ENCODE measurements at places on chromosomes 7 and 10. TPM values are rescaled to one million over a fixed set of nuclear protein-coding genes. Genes with fewer than 3 reads are reported as not detected.

The SPDYE1 gene
- total RNA-seq, result not detected

The ZPBP gene
- total RNA-seq, result 0.22 TPM

The FOXI2 gene
- total RNA-seq, result 1.1 TPM

The EGR2 gene
- total RNA-seq, result 1.6 TPM

The WAC gene
- 107 TPM for total RNA-seq

The MRC1 gene
- 67.8 TPM for total RNA-seq

The SFRP4 gene
- total RNA-seq, result 6.8 TPM

The COL13A1 gene
- 5.2 TPM for total RNA-seq

The OPN4 gene
- not detected for total RNA-seq

GRCh38 chr7:15507171-15507570, 54.6 kb downstream of the AGMO start:
- no peaks in the 10 kb centered on the region for H3K4me1 ChIP-seq
- DNase-seq, result no peak
- no peak overlapping the region for H3K4me3 ChIP-seq

- no peaks in the 10 kb centered on the region for H3K27me3 ChIP-seq
- H3K36me3 ChIP-seq, result no peaks in the 10 kb centered on the region
- H3K27ac ChIP-seq, result no peak overlapping the region
- peak; percentile 47 for DNase-seq
Measured at GRCh38 chr10:69224862-69225657, 4.9 kb downstream of the HKDC1 start.

- H3K4me3 ChIP-seq, result no peak overlapping the region
- no peak overlapping the region for H3K27ac ChIP-seq
- no peaks in the 10 kb centered on the region for H3K27me3 ChIP-seq
- peaks cover 1% of the 10 kb centered on the region for H3K4me1 ChIP-seq
Measured at GRCh38 chr7:34155220-34155908, 250.0 kb downstream of the BMPER start.

DNA sequence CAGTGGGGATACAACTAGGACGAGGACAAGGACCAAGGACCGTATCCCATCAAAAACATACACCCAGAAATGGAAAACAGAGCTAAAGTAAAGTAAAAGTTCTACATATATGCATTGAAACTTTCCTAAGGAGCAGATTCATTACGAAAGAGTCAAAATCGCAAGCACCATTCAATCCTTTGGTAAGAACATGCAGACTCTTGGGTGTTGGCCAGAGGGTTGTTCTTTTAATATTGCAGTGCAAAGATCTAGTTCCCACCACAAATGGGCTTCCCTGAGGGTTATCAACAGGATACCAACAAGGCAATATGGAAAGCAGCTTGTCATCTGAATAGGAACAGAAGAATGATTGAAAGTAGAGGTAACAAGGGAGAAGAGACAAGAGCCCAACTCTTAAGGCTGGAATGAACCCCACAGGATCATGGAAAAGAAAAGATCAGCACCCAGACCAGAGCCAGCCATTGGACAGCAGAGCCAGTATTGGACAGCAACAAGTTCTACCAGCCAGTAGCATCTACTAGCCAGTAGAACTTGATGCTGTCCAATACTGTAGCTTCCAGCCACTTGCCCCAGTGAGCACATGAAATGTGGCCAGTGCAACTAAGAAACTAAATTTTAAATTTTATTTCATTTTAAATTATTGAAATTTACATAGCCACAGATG, 66.0 kb downstream of the OSBPL3 start:
- no peak for DNase-seq
- no peak overlapping the region for H3K4me3 ChIP-seq
- H3K4me1 ChIP-seq, result no peaks in the 10 kb centered on the region
- no peak overlapping the region for H3K27ac ChIP-seq
- no peaks in the 10 kb centered on the region for H3K27me3 ChIP-seq
- no peaks in the 10 kb centered on the region for H3K36me3 ChIP-seq

- DNase-seq, result peak; percentile 74
- H3K27ac ChIP-seq, result peak within 1 kb of the TSS; percentile 95
- H3K4me1 ChIP-seq, result peaks cover 5% of the 10 kb centered on the region
- peak within 1 kb of the TSS; percentile 73 for H3K4me3 ChIP-seq
Measured at GRCh38 chr10:89535171-89536012, at the start of gene SLC16A12. SLC16A12 (minus strand) TSS chr10:89535594; CDS start chr10:89462578, 73,016 bp downstream.

DNA sequence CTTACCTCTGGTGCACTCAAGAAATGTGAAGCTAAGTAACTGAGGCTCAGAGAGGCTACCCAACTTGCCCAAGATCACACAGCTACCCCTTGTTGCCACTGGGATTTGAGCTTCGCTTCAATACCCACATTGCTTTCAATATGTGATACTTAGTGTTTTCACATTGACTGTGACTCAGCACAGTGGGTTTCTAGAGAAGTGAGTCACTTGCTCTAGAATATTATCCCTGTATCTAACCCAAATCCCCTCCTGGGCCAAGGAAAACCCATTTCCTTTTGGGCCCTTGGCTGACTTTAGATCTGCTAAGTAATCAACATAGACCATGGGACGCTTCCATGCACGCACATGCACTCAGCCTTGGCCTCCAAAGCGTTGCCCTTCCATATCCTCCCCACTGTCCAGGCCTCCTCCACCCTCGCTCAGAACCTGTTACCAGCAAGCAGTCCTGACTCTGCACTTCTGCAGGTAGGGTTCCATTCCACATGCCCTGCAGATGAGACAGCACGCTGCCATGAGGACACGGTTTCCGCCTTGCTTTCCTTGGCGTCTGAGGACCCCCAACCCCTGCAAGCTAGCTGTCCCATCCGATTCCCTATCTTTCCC, 87.7 kb upstream of the CHST15 start:
- no peaks in the 10 kb centered on the region for H3K36me3 ChIP-seq
- H3K4me1 ChIP-seq, result no peaks in the 10 kb centered on the region
- no peak overlapping the region for H3K27ac ChIP-seq
- DNase-seq, result no peak
- H3K27me3 ChIP-seq, result no peaks in the 10 kb centered on the region

GRCh38 chr10:74683621-74684364, 142.6 kb upstream of the KAT6B start:
- no peaks in the 10 kb centered on the region for H3K36me3 ChIP-seq
- H3K27ac ChIP-seq, result no peak overlapping the region
- H3K4me3 ChIP-seq, result no peak overlapping the region
- H3K4me1 ChIP-seq, result no peaks in the 10 kb centered on the region
- DNase-seq, result no peak

DNA sequence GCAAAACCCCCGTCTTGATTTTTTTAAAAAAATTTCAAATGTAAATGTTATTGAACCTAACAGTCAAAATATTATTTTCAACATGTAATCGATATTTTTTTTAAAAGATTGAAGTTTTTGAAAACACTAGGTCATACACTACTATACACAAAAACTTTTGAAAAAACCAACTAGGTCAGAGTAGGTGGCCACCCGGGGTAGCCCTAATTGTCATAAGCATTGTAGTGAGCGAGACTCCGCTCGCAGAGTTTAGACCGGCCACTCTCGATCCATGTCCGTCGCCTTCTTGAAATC, 417 bp downstream of the RFC2 start:
- H3K4me1 ChIP-seq, result peaks cover 9% of the 10 kb centered on the region
- peak; percentile 43 for DNase-seq
- H3K27ac ChIP-seq, result peak overlapping the region; percentile 71

- no peaks in the 10 kb centered on the region for H3K27me3 ChIP-seq
- no peak overlapping the region for H3K4me3 ChIP-seq
- DNase-seq, result no peak
- H3K27ac ChIP-seq, result no peak overlapping the region
- H3K36me3 ChIP-seq, result no peaks in the 10 kb centered on the region
- H3K4me1 ChIP-seq, result no peaks in the 10 kb centered on the region
Measured at GRCh38 chr10:115073796-115074195, 19.4 kb upstream of the ATRNL1 start.

DNA sequence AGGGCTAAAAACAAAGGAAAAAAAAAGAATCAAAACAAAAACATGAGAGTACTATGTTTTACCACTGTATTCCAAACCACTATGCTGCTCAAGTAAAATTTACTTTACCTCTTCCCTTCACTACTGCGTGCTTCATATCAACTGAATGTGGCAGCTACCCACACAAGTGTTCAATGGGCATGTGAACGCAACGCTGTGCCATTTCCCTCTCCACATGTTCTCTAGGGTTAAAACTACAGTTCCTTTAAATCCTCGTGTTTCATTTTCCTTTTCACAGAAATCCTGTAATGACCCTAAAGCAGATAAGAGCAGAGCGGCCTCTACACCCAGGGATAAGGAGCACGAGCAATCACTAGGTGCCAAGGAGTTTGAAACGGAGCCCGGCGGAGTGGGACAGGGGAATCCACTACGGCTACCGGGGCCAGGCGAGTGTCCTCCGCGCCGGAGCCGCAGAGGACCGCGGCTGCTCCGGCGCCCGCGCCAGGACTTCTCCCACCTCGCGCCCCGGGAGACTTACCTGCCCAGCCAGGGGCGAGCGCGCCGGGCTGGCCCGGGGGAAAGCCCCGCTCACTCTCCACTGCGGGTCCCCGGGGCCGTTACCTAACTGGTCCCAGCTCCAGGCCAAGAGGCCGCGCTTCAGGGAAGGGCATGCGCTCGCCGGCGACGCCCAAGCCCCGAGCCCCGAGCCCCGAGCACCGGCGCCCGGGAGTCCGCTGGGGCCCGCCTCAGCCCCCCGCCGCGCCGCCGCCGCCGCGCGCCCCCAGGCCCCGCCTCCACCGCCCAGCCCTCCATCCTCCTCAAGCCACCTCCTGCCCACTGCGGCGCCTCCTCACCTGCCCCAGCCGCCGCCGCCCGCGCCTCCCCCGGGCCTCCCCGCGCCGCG, 711 bp downstream of the NAMPT start:
- H3K27me3 ChIP-seq, result no peaks in the 10 kb centered on the region
- peak overlapping the region; percentile 83 for H3K4me3 ChIP-seq
- peak overlapping the region; percentile 98 for H3K27ac ChIP-seq
- H3K4me1 ChIP-seq, result no peaks in the 10 kb centered on the region

GRCh38 chr10:27534161-27534700, 30.1 kb downstream of the RAB18 start:
- H3K4me3 ChIP-seq, result no peak overlapping the region
- no peak overlapping the region for H3K27ac ChIP-seq
- no peaks in the 10 kb centered on the region for H3K4me1 ChIP-seq
- no peak for DNase-seq

DNA sequence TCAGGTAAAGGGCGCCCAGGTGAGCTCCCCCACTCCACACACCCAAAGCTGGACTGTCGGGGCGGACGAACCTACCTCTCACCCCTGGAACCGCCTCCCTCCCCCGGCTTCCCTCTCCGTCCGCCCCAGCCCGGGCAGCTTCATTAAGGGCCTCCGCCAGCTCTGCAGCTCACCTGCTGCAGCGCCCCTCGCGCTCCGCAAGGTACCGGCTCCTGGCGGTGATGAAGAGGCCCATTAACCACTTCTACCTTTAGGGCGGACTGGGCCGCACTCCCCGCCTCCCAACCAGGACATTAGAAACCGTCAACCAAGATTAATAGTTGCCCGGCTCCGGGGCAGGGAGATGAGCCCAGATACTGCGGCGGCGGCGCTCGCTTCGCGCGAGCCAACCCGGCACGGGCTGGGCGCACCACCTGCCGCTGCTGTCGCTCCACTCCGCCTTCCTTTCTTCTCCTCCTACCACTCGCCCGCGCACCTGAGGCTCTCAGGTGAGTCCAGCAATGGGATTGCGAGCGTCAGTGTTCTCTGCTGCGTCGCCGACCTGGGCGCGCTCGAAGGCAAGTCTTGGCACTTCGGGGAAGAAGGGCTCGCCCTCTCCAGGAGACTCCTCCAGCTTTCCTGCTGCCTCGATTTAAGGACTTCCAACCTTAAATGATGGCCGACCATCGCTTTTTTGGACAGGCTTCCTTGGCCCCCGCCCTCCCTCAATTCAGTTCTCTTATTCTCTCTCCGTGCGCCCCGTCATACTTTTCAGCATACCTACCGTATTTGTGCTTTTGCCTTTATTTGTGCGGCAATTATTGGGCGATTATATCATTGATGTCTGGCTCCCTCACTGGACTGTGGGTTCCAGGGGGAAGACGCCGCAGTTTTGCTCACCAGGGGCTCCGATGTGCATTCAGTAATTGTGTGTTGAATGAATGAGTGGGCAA, 13.6 kb upstream of the KAZALD1 start:
- H3K4me1 ChIP-seq, result no peaks in the 10 kb centered on the region
- DNase-seq, result peak; percentile 74
- H3K27ac ChIP-seq, result no peak overlapping the region
- no peak overlapping the region for H3K4me3 ChIP-seq
- peaks cover 30% of the 10 kb centered on the region for H3K27me3 ChIP-seq
- no peaks in the 10 kb centered on the region for H3K36me3 ChIP-seq

- no peaks in the 10 kb centered on the region for H3K36me3 ChIP-seq
- DNase-seq, result no peak
- H3K4me1 ChIP-seq, result no peaks in the 10 kb centered on the region
- H3K4me3 ChIP-seq, result no peak overlapping the region
- H3K27ac ChIP-seq, result no peak overlapping the region
- H3K27me3 ChIP-seq, result no peaks in the 10 kb centered on the region
Measured at GRCh38 chr7:19690736-19691135, 18.1 kb downstream of the POLR1F start.

DNA sequence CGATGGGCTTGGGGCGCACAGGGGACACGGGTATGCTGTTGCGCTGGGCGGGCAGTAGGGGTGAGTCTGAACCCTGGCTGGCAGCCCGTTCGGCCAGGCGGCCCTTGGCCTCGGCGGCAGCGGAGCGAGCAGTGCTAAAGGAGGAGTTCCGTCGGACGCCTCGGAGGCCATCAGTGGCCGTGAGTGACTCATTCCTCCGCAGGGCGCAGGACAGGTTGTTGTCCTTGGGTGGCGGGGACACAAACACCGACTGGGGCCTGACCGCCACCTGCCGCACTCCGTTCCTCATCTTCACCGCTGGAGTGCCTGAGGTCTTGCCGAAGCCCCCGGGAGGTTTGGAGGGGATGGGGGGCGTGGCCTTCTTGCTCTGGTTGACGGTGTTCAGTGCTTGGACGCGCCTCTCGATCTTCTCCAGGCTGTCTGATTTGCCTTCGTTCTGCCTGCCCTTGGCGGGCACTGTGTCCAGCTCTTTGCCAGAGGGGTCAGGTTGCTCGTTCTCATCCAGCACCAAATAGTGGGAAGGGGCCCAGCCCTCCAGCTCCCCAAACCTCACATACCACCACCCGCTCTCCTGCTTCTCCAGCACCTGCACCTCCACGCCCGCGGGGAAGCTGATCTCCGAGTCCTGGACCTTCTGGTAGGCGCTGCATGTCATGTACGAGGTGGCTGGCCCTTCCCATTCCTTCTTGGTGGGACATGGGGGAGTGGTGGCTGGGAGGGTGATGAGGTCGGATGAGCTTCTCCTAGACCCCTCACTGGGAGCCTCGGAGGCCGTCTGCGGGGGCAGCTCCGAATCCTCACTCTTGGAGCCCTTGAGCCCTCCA, 108.7 kb downstream of the NEURL1 start:
- no peaks in the 10 kb centered on the region for H3K27me3 ChIP-seq
- peaks cover 5% of the 10 kb centered on the region for H3K36me3 ChIP-seq
- H3K4me1 ChIP-seq, result no peaks in the 10 kb centered on the region
- no peak overlapping the region for H3K27ac ChIP-seq

DNA sequence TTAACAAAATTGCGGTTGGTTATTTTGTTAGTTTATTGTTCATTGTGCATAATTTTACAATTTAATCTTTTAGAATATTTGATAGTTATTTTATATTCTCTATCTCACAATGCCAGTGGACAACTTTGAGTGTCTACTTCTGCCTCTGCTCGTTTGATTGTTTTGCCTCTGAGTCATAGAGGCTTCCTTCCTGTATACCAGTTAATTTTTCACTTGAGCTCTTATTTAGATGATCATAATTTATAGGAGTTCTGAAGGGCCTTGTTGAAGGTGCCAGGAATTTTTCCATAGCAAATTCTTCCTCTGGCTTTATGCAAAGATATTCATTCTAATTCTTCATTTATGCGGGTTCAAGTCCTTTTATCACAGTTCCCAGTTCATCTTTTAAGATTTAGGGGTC, 5.2 kb upstream of the MALRD1 start:
- no peak overlapping the region for H3K27ac ChIP-seq
- no peaks in the 10 kb centered on the region for H3K27me3 ChIP-seq
- no peaks in the 10 kb centered on the region for H3K36me3 ChIP-seq
- no peak overlapping the region for H3K4me3 ChIP-seq

Data from kidney (tissue), 22 donors.